NT2/D1 (cell line): ENCODE measurements at places on chromosomes 11 and 22.

DNA sequence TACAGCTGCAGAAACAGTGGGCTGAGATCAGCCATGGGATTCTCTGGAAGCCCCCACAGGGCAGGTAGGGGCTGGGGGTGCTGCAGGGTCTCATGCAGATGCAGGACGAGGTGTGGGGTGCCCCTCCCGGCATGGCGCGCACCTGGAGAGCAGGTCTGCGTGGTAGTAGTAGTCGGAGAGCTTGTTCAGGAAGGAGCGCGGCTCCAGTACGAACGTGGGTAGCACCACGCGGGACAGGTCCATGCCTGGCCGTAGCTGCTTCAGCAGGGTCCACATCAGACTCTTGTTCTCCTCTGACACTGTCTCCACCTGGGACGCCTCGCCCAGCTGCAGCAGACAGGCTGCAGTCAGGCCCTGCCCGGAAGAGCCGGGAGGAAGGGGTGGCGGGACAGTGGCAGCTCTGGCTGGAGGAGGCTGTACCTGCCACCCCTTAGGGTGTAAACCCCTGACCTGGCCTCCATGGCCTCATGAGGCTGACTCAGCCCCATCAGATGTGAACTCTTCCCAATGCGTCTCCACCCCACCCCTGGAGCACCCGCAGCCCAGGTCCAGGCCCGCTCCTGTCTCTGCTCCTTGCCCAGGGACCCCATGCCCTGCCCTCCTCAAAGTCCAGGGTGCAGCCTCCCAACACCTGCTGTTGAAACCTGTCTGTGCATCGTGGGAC, 47.0 kb upstream of the CARS1 start:
- DNase-seq: no peak

- no peak for DNase-seq
These were observed 42.4 kb downstream of the LIF start for GRCh38 chr22:30204015-30204741.

- no peak for DNase-seq
These were observed 61.8 kb upstream of the CRTAM start for GRCh38 chr11:122776546-122776945.

GRCh38 chr11:109424901-109425300, 2.9 kb downstream of the C11orf87 start:
- no peak for DNase-seq

- DNase-seq: no peak
These were observed 10.1 kb upstream of the RPS3 start for GRCh38 chr11:75389276-75389605.

DNA sequence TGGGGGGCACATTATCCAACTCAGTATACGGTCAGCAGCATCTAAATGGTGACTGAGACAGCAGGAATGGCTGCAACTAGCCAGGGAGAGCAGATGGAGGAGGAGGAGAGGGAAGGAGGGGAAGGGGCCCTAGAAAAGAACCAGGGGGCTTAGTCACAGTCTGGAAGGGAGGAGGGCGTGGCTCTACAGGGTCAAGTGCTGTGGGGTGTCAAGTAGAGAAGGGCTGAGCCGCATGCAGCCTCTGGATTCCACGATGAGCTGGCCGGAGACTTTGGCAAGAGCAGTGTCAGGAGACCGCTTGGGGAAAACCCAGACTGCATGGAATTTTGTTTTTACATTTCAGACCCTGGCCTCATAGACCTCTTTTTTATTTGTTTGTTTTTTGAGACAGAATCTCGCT, 25.8 kb upstream of the PPFIA1 start:
- no peak for DNase-seq

- no peak for DNase-seq
These were observed 17.4 kb downstream of the OSBP2 start for GRCh38 chr22:30712094-30712493.

DNA sequence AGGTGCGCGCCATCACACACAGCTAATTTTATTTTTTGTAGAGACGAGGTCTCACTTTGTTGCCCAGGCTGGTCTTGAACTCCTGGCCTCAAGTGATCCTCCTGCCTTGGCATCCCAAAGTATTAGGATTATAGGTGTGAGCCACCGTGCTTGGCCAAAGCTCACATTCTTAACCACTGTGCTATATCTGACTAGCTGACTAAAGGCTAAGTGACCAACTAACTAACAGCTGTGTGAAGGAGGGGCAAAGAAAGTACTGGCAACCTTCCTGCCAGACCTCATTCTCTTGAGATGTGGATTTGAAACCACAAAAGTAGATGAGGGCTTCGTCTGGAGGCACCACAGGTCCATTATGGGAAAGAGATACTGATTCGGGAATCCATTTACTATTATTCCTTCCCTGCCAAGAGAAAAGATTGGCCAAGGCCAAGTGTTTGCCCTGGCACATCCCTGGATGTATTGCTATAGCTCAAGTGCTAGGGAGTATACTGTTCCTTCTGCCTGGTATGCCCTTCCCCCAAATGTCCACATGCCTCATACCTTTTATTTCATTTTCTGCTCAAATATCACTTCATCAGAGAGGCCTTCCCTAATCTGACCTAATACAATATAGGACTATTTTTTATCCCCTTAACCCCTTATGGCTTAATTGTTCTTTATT, 52.7 kb upstream of the RRM1 start:
- DNase-seq: no peak

DNA sequence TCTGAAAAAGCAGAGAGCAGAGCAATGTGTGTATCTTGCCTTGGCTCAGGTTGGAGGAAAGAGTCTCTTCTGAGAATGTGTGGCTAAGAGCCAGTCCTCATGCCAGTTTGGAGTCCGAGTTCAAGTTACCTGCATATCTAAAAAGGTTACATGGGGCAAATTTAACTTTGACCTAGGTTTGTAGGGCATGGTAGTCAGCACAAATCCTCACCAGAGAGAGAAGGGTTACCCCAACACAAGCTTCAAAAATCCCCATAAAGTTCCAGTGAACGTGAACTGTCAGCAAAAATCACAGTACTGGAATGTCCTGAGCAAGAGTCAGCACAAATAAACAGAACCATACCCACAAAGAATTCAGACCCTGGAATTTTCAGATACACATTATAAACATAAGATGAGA, 13.8 kb downstream of the SDHD start:
- DNase-seq: no peak

GRCh38 chr11:117513666-117514065, 186.0 kb downstream of the CEP164 start:
- DNase-seq: no peak
